SIG-M5 (cell line): ENCODE measurements at places on chromosomes 5 and 9.

DNA sequence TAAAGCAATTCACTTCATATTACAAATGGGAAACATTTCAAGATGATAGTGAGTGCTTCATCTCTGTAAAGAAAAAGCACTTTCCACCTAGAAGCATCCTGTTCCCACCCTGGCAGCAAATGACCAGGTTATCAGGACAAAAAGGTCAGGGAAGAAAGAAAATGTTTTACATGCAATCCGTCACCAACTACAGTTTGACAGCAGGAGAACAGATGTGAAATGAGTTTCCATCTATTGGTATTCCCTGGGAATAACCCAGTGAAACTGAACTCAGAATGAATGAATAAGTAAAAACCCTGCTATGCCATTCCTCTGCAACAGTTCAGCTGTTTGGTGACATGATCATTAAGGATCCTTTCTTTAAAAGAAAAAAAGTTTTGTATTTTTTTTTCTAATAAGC is 67.6 kb downstream of the HTR1A start:
- DNase-seq, result no peak

DNA sequence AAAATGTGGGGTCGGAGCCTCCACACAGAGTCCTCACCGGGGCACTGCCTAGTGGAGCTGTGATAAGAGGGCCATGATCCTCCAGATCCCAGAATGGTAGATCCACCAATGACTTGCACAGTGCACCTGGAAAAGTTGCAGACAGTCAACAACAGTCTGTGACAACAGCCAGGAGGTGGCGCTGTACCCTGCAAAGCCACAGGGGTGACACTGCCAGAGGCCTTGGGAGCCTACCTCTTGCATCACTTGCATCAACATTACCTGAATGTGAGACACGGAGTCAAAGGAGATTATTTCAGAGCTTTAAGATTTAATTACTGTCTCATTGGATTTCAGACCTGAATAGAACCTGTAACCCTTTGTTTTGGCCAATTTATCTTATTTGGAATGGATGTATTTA is 614.1 kb upstream of the CDH9 start:
- DNase-seq, result no peak

GRCh38 chr5:82403026-82403425 is 124.9 kb upstream of the RPS23 start:
- DNase-seq, result no peak

GRCh38 chr9:97518909-97519307 is 17.4 kb downstream of the TMOD1 start:
- no peak for DNase-seq

DNA sequence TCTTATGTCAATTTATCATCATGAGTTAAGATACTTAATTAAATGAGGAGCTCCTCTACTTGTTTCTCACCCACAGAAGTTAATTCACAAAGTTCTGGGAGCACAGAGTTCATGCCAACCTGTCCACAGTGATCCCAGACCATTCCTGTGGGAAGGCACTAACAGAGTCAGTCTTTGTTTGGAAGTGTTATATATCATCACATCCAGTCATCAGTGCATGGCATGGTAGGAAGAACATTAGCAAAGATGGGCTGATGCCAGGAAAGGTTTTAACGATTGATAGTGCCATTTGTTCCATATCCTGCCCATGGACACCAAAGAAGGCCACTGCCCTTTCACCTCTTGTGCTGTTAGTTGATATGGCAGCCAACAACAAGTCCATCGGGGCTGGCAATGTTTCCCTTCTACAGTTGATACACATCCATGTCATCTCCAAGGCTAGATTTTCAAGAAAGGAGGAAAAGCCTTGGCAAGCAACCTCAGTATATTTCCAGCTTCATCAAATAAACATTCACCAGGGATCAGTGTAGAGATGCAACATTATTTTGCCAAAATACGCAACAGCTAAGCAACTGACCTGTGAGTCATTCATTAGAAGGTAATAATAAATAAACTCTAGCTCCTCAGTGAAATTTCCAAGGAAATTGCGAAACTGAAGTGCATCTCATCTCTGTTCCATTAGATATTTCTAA is 169.6 kb downstream of the RORB start:
- no peak for DNase-seq

- no peak for DNase-seq
Observed at GRCh38 chr9:10255758-10256157, 357.0 kb downstream of the PTPRD start.

GRCh38 chr5:133935667-133935940 is 32.8 kb downstream of the C5orf15 start:
- DNase-seq, result no peak

DNA sequence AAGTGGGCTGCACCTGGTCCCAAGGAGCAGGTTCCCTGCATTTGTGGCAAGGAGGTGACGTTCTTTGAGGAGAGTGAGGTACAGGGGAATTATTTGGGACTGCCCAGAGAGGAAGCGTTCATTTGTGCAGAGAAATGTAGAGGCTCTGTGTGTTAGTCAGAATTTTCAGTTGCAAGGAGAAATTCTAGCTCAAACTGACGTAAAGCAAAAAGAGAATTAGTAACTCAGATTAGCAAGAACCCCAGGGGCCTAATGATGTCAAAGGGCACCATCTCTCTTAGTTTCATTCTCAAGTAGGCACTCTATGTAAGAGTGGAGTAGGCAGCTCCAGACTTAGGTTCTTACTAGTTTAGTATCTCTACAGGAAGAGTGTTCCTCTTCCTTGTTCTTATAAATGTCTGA is 2.4 kb upstream of the TXN start:
- DNase-seq, result no peak

- no peak for DNase-seq
Observed at GRCh38 chr5:52269401-52269800, 518.3 kb upstream of the ITGA1 start.

GRCh38 chr5:116673453-116673852 is 98.8 kb upstream of the SEMA6A start:
- DNase-seq, result no peak

DNA sequence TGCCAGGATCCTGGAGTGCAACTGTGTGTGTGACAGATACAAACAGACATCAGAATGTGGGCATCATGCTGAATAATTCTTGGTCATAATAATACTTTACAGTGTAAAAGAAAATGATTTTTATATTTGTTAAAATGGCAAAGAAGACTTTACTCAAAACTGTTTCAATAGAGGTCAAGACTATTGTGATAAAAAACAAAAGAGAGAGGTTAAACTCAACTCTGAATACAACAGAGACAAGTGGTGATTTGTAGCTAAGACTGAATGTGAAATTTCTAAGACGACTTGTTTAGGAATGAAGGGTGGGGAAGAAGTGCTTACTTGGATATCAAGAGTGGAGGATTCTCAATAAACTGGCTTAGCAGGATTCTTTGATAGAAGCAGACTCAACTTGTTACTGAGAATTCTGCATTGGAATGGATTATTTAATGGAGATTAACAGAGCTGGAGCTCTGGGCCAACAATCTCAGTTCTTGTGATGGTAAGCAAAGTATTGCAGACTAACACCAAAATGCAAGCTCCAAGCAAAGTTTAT is 457.4 kb upstream of the CDH18 start:
- no peak for DNase-seq

- no peak for DNase-seq
Observed at GRCh38 chr9:33138768-33139167, 28.4 kb downstream of the B4GALT1 start.

DNA sequence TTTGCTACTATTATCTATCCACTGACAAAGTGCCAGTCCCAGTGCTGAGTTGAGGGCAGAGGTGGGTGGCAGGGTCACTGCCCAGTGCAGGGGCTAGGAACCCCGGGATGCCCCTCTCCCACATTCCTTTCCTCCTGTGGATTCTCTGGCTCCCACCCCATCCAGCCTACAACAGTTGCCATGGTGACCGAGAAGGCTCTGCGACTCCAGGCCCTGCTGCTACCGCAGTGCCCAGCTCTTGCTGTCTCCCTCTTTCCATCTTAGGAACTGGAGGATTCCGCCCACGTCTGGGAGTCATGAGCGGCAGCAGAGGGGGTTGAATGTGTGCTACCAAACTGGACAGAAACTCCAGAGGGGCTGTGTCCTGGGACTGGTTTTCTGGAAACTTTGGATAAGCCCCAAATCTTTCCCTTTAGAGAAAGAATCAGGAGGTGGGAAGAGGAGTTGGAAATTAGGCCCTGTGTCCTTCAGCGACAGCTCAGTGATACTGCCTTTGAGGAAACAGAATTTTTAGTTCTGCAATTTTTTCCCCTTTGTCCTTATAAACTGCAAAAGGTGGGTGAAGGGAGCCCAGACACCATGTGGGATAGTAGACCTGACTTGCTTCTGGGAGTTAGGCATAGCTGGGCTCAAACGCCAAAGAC is 20.7 kb upstream of the C5orf47 start:
- DNase-seq, result no peak

GRCh38 chr9:122800066-122801060 is at the start of gene OR1K1:
OR1K1 (plus strand) TSS chr9:122800123; CDS start chr9:122800123, 0 bp downstream.
- no peak for DNase-seq

- no peak for DNase-seq
Observed at GRCh38 chr5:93057311-93057710, 523.7 kb downstream of the NR2F1-AS1 start.

GRCh38 chr5:115170134-115170928 is 623 bp upstream of the TRIM36 start:
- no peak for DNase-seq

- DNase-seq, result no peak
Observed at GRCh38 chr5:10478436-10478835, 36.8 kb downstream of the ROPN1L start.

- no peak for DNase-seq
Observed at GRCh38 chr9:92671323-92671722, 1.4 kb upstream of the IPPK start.

DNA sequence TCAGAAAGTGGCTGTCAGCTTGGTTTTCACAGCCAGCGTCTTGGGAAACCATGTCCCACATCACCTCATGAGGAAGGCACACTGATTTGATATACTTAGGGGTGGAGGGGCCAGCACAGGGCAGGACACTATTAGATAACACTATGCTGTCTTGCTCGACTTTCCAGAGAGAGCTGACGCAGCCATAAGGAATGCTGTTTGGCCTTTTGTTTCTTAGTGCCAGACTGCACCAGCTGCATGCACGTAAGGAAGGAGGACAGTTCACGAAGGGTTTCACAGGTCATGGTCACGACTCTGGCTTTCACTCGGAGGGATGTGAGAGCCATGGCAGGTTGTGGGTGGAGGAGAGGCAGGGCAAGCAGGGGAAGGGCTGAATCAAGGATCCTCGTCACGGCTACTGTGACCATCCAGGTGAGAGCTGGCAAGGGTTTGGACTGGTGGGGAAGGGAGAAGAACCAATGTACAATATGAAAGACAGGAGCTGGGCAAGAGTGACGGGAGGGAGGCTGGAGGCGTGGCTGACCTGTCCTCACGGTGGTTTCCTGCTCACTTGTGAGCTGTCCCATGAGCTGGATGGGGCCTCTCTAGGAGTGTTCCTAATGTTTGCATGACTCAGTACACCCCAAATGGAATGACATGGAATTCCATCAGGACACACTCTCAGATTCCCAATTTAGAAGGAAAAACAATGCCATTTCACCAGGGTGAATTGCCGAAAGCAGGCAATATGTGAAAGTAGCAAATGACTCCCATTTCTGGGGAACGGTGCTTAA is 61.7 kb downstream of the OTULIN start:
- DNase-seq, result no peak

GRCh38 chr5:39623291-39623865 is 198.6 kb upstream of the DAB2 start:
- no peak for DNase-seq

DNA sequence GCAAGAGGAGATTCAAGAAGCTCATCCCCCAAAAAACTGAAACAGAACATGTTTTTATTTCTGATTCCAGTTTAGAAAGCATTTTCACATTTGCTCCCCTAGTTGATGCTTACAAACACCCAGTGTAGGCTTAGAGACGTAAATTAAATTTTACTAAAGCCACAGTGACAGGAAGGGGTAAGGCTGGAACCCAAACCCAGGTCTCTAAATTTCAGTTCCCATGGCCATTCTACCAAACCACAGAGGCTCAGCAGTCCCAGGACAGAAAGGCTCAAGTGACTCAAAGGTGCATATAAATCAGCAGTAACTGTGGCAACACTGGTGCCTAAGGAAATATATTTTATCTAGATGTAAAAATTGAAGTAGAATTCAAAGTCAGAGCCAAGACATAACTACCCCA is 128.7 kb downstream of the CEP120 start:
- DNase-seq, result no peak

DNA sequence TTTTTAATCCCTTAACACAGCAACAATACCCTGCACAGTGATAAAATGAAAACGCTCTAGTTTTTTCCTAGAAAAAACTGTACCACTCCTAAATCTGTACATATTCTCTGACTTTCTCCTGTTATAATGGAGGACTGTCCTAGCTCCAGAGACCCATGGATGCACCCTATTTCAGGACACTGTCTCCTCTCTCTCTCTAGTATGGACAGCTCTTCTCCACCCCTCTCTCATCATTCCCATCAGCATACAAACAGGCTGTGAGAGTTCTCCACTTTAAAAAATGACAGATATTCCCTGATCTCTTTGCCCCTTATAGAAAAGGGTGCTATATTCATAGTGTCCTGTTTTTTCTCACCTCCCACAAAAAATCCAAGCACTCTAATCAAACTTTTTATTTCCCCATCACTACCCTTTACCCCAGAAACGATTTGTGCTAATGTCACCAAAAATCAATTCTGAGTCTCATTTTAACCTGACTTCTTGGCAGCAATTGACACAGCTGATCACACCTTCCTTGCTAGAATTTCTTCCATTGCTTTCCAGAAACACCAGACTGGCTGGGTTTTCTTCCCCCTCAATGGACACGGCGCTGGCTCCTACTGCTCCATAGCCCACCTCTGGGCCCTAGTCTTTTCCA is 20.7 kb downstream of the ZNF608 start:
- DNase-seq, result no peak

DNA sequence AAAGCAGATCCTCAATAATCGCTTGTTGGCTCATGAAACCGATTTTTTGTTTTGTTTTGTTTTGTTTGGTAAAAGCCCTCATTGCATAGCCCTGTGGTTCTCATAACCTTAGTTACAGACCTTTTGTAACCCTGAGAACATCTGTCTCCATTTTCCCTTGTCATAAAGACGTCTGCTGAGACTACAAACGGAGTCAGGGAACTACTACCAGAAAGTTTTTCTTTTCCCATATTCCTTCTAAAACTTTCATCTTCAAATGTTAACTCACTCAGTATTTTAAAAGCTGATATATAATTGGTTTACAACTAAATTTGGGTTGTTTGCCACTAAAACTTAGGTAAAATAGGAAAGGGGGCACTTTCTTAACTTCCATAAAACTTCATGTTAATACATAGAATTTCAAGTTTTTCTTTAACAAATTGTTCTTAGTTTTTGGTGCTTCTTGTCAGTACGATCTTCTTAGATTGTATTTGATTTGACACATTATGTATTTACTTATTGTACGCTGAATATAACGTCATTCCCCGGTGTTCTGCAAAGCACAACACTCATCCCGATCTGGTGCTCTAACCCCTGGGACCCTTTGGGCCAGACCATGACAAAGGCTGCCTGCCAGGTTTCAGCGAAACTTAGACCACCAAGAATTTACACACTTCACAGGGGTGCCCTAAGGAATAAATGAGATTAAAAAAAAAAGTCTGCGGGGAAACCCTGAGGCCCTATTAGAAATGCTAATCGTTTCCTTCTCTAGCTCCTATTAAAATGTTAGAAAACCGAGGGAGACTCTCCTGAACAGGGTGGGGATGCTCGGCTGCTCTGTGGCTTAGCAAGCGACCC is 1.1 kb upstream of the ANP32B start:
- no peak for DNase-seq

- DNase-seq, result peak; percentile 12
Observed at GRCh38 chr5:112551419-112552032, 132.4 kb upstream of the EPB41L4A start.
